ENCODE measurements at places on chromosomes 12 and 14.

DNA sequence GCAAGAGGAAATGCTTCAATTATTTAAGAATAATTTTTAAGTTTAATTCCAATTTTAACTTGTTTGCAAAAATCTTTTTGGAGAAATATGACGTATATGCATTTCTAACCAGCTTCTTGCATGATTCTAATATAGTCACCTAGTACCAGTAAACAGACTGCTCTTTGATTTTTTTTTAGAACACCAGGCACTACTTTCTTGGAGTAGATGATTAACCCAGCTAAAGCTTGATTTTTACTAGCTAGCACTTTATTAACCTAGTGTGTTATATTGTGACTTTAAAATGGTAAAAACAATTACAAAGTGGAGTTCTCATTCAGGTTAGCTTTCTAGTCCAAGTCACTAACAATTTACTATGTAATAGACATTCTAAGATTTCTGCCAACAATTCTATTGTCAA lies 32.6 kb upstream of the FGD4 start:
- no peak for DNase-seq

- no peak for DNase-seq
Measured at GRCh38 chr12:124823272-124823970, 40.2 kb downstream of the SCARB1 start.

- no peak for DNase-seq
Measured at GRCh38 chr14:72560331-72560730, 333.6 kb downstream of the DPF3 start.

- DNase-seq: no peak
Measured at GRCh38 chr12:121992059-121992879, 29.4 kb upstream of the BCL7A start.

GRCh38 chr12:92701441-92701840 lies 1.3 kb upstream of the PLEKHG7 start:
- no peak for DNase-seq

GRCh38 chr14:52253503-52253902 lies 14.0 kb upstream of the PTGDR start:
- no peak for DNase-seq

- DNase-seq: no peak
Measured at GRCh38 chr12:95202691-95203486, 14.4 kb downstream of the FGD6 start.

DNA sequence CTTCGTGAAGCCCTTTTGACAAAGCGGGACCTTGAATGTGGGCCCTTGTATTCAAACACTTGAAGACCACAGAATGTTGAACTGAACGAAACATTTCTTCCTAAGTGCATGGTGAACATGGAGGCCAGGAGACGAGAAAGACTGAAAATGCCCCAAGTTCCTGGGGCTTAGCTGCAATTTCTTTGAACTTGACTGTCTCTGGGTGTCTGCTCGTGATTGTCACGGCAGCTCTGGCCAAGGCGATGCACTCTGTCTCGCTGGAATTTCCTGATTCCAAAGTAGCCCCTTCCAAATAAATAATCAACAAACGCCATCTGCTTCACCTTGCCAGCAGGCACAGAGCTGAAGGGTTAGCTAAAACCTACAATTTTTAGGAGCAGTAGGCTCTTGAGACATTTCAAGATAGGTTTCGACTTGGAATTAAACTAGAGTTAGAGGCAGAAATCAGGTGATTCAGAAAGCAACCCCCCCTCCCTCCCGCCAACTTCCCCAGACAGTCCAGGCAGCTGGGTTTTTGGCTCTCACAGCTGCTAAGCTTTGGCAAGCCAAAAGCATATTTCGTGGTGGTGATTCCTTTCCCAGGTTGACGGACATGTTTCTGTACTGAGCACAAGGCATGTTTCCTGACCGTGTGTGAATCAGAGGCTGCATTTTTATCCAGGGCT lies 13.5 kb upstream of the IRF2BPL start:
- DNase-seq: no peak

- no peak for DNase-seq
Measured at GRCh38 chr12:56169229-56169759, 11.1 kb downstream of the MYL6 start.

GRCh38 chr14:66998013-66998412 lies 191.2 kb upstream of the GARIN2 start:
- no peak for DNase-seq

DNA sequence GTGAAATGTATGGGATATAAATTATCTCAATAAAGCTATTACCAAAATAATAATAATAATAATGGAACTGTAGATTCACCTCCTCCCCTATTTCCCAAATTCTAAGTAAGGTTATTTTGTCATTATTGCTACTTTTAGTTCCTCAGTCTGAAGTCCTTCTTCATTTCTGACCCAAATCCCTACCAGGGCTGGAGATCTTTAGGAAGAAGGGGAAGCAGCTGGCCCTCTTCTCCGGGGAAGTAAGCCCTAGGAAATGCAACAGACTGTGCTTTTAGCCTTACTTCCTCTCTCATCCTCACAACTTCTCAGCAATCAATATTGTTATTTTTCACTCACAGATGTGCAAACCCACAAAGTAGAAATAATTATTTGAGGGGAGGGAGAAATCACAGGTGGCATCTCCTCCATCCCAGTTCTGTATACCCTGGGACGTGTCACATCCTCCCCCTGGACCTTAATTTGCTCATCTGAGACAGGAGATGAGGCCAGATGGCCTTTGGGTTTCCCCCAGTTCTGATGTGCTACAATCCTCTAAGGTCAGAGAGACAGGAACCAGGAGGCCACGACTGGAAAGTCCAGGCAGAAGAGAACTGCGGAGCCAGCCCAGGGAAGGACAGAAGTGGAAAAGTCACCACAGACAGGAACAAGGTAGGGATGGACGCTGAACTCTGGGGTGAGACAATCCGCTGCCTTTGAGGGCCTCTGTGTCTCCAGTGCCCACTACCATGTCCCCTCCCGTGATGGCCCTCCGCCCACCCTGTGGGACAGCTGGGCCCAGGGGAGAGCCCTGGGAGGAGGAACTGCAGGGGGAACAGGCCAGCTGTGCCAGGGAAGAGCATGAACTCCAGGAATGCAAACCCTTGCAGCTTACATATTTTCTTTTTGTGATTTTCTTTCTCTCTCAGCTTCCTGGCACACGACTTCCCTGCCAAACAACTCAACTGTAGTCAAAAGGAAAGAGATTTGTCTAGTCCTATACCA lies 10.6 kb upstream of the TNFRSF1A start:
- DNase-seq: no peak

- no peak for DNase-seq
Measured at GRCh38 chr12:79200176-79200575, 335.6 kb downstream of the SYT1 start.

- no peak for DNase-seq
Measured at GRCh38 chr12:123078120-123078465, 72.8 kb downstream of the PITPNM2 start.

- DNase-seq: no peak
Measured at GRCh38 chr14:100062590-100062989, 2.6 kb upstream of the EVL start.

- DNase-seq: no peak
Measured at GRCh38 chr14:96579855-96580254, 77.7 kb downstream of the PAPOLA start.

- no peak for DNase-seq
Measured at GRCh38 chr14:33218026-33218425, 279.3 kb downstream of the NPAS3 start.

- no peak for DNase-seq
Measured at GRCh38 chr12:132761032-132761920, at the start of gene ANKLE2. ANKLE2 (minus strand) TSS chr12:132761832; CDS start chr12:132761798, 34 bp downstream.

DNA sequence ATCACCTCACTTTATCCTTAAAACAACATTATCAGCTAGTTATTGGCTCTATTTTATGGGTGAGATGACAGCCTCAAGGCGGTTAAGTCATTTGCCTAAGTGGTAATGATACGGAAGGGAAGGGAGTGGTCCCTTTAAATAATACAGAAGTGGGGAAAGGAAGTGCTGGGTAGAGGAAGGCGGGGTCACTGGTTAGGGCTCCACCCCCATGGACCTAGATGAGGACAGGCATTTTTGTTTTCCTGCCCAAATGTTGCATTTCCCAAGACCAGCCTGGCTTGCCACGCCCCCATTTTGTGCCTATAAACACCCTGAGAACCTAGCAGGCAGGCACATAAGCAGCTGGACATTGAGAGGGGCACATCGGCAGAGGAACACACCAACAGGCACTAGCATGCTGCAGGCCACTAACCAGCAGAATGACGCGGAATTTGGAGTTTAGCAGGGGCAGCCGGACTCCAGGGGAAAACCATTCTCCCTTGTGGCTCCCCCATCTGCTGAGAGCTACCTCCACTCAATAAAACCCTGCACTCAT lies 100.9 kb downstream of the EPS8 start:
- DNase-seq: no peak

DNA sequence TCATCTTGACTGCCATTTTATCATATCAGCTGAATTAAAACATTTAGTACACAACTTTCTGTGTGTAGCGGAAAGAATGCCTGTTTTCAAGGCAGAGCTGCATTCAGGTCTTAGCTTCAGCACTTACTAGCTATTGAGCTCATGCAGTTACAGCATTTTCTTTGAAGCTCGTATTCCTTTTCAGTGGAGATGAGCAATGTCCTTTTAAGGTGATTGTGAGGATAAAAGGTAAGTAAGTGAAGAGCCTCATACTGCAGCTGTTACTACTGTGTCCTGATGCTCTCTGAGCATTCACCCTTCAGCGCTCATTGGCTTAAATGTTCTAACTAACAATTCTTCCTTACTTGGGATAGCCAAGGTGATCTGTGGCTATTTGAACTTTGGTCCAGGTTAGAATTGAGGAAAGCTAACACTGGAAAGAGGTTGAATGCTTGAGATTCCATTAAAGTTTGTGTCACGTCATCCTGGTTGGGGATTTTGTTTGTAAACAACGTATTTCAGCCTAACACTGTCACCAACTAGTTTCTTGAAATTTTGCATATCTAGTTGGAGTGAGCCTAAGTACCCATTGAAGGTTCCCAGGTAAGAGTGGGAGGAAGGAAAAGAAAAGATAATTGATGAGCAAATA lies 71.4 kb downstream of the PAPOLA start:
- no peak for DNase-seq

GRCh38 chr12:121575952-121576625 lies 4.7 kb downstream of the KDM2B start:
- no peak for DNase-seq

GRCh38 chr12:132178801-132179401 lies 34.6 kb downstream of the NOC4L start:
- peak; percentile 30 for DNase-seq

DNA sequence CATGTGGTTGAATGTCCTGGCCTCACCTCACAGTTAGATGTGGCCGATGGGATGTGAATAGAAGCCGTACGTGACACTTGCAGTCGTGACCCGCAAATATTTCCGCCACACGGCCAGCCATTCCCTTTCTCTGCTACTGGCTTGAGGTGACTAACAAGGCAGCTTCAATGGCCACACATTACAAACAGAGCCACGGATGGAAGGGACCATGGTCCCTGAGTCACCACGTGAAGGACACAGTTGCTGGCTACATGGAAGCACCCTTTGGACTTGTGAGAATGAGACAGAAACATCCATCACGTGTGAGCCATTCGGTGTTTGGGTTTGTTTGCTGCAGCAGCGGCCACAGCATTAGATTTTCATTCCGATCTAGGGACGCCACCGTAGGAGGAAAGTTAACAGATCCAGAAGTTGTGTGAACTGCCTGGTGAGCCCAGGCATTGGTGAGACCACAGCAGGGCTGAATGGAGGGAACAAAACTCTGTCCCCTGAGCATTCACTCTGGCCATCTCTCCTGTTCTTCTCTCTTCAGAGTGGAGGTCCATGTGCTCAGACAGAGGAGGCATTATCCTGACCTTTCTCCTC lies 33.5 kb upstream of the ADGRD1 start:
- DNase-seq: no peak

GRCh38 chr12:105400227-105400626 lies 69.7 kb downstream of the C12orf75 start:
- no peak for DNase-seq

GRCh38 chr14:49019467-49020115 lies 566.6 kb downstream of the RPS29 start:
- no peak for DNase-seq

GRCh38 chr12:103821773-103822172 lies 19.3 kb downstream of the NT5DC3 start:
- no peak for DNase-seq

DNA sequence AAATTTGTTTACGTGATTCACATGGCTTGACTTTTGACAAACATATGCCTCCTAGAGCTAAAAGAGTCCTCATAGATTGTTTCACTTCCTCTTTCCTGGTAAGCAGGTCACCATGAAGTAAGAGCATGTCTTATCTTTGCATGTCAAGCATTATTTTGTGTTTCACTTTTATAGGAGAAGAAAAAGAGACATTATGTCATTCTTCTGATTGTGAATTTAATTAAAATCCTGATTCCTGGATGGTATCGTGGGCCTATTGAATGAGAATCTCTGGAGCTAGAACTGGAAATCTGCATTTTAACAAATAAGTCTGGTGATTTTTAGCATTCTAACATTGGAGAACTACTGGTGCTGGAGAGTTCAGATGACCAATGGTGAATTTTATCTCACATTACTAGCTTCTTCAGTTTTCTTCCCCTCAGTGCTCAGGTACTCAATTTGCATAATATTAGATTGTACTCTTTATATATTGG lies 218.6 kb upstream of the ATP2B1 start:
- DNase-seq: no peak

DNA sequence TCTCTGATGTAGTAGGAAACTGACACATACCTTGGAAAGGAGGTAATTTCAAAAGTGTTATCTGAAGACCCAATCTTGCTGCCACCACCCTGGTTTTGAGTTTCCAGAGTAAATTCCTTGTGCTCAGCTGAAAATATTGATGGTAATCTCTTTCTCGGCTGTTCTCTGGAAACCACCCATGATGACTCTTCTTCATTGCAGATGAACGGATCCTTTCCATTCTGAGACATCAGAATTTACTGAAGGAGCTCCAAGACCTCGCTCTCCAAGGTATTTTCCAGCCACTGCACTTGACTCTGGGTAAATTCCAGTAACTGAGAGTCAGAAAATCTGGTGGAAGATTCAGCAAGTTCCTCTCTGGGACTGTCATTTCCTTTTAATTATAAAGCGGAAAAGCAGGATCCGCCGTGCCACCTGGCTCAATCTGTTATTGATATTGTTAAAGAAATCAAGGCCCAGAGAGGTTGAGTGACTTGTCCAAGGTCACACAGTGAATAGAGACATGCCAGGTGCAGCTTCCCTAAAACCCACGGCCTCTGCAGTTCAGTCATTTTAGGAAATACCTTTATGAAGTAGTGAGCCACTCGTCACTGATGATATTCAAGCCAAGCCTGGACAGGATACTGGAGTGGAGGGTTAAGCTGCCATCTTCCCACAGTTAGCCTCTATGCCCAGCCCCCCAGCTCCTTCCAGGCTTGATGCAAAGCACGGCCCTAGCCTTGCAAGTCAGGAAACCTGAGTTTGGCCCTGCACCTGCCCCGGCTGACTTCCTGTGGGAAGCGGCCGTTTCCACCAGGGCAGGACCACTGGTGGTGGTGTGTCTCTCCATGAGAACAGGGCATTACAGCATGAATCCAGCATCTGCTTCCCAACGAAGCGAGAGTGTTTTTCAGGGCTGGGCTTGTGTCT lies 4.7 kb downstream of the CHGA start:
- DNase-seq: no peak

- no peak for DNase-seq
Measured at GRCh38 chr12:106345746-106346145, 11.8 kb upstream of the POLR3B start.

GRCh38 chr12:28316049-28316448 lies 125.8 kb downstream of the CCDC91 start:
- DNase-seq: no peak

- no peak for DNase-seq
Measured at GRCh38 chr12:25855716-25856115, 102.8 kb upstream of the RASSF8 start.

GRCh38 chr14:40842816-40843215 lies 763.9 kb upstream of the LRFN5 start:
- DNase-seq: no peak
